ENCODE measurements at places on chromosomes 5 and 9. TPM values are rescaled to one million over a fixed set of nuclear protein-coding genes. Genes with fewer than 3 reads are reported as not detected.
A peak's percentile ranks its signal among the peaks of the same experiment; 100 is the strongest.

DNA sequence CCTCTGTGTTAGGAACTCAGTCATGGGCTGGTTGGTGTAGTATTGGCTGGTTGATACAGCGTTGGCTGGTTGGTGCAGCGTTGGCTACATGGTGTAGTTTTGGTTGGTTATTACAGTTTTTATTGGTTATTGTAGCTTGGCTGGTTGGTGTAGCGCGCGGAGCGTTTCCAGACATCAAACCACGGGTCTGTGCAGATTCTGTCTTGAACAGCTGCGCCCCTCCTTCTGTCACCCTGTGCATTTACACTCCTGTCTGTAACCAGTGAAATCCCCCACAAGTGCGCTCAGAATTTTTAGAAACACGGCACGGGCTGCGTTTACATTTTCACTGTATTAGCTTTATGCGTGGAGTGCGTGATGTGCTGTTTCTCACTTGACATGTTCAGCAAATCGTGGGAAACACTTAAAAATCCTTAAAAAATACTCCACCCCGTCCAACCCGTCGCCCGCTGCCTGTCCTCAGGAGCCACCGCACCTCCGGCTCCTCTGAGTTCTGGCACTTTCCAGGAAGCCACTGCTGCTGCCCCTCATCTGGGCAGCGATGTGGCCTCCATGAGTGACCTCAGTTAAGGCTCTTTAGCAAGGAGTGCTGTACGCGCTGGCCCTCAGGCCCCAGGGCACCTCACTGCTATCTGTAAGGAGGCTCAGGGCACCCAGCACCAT, 20.8 kb downstream of the NKD2 start:
- DNase-seq: no peak

GRCh38 chr5:4874097-4874496, 266.0 kb upstream of the ADAMTS16 start:
- no peak for DNase-seq

- no peak for DNase-seq
These were observed 41.2 kb downstream of the MOCS2 start for GRCh38 chr5:53068291-53068836.

- no peak for DNase-seq
These were observed 92.6 kb upstream of the TRIM32 start for GRCh38 chr9:116594547-116594946.

CCDC192 gene
- polyA plus RNA-seq: 0.93 TPM

IL9 gene
- polyA plus RNA-seq: not detected

DNA sequence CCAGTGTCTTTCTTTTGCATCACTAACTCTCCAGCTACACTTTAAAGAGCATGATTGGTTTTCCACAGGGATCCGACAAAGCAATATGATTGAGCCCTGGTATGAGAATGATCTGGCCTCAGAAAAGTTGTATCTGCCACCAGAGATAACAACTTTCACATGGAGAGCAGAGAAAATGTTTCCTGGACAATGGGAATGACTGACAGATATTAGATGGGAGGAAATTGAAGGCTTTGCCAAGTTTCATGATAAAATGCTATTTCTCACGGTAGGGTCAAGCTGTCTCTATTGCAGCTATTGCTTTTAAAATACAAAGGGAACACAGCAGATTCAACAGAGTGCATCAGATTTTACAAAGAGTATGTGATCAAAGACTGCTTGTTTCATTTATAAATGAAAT, 56.4 kb upstream of the GLIS3 start:
- no peak for DNase-seq

DNA sequence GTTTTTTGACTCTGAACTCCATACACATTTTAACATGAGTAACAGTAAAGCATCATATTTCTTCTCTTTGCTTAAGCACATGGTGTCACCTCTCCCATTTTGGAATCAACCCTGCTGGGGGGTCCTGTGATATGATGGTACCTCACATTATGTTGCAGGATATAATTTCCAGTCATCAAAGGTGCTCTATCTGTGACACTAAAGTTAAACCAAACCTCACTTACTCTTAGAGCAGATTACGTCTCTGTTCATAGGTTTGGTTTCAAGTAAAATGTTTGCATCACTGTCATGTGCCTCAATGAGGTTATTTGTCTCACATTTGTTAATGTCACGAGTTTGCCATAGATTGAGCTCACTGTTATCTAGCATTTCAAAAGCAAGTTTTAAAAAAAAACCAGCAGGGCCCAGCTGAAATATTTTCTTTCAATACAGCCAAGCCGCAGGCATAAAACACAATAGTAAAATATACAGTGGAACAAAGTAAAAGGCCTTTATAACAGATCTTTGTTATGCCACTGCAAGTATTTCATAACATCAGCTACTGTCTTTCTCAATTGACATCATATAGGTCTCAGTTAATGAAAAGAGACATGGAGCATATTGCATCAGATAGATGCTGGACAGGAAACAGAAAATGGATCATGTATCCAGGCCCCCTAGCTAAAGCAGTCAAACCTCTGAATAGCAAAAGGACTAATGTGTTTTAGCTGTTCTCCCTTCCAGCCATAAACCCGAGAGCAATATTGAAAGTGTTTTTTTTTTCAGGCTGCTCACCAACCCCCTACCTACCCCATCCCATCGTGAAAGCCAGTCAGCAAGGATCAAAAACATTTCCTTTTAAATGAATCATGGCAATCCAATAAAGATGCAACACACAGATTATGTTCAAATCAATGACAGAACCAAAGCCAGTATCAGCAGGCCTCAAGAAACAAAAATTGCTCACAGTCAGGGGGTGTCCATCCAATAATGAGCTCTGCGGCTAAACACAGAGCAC, 182.1 kb upstream of the ITGA1 start:
- DNase-seq: no peak

RNF183 gene
- polyA plus RNA-seq: 10.7 TPM

GRCh38 chr9:21688108-21689102, 114.0 kb upstream of the MTAP start:
- DNase-seq: no peak

GFPT2 gene
- polyA plus RNA-seq: 5.3 TPM

DNA sequence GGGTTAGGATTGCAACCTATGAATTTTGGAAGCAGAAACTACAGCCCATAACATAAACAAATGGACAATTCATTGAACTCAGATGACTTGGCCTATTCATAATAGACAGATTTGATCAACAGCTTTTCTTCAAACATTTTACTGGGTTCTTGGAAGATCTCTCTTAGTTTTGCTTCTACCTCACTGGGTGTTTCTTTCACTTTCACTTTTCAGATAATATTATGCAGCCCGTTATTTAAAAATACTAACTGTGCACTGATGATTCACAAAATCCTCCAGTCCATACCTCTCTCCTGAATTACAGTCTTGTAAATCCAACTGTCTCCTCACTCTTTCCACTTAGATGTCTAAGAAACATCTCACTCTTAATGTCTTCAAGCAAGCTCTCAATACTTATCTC, 183.5 kb upstream of the IRX1 start:
- DNase-seq: no peak

DNA sequence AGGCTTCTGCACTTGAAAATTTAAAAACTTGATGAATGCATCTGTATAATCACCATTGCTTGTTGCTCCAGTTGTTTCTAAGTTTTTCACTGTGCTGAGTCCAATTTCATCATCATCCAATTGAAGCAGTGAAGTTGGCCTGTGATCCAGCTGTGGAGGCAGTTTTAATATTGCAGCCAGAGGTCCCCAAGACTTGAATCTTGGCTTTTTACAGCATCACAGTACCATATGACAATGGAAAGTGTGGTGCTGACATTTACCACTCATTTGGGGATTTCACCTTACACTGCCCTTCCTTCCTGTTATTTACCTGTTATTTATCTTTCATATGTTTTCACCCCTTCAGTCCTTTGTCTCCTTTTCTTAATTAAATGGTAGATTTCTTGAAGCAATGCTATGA, 76.2 kb upstream of the SPIN1 start:
- no peak for DNase-seq

DNA sequence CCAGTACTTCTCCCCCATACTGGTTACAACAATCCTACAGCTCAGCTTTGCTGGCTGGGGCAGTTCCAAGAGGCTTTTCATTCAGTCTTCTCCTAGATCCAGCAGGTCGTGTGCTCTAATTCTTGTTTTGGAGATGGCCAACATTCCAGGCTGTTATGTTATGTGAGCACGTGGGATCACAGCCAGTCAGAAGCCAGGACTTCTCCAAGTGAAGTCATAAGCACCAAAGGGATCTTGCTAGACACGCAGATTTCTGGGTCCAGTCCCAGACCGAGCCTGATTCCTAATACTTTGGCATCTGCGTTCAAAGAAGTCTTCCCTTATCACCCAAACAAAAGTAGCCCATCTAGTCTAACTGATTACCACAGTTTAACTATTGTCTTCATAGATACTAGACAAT, 1.4 kb upstream of the LARP1 start:
- peak; percentile 21 for DNase-seq
